ENCODE measurements at places on chromosomes 5 and 9.

DNA sequence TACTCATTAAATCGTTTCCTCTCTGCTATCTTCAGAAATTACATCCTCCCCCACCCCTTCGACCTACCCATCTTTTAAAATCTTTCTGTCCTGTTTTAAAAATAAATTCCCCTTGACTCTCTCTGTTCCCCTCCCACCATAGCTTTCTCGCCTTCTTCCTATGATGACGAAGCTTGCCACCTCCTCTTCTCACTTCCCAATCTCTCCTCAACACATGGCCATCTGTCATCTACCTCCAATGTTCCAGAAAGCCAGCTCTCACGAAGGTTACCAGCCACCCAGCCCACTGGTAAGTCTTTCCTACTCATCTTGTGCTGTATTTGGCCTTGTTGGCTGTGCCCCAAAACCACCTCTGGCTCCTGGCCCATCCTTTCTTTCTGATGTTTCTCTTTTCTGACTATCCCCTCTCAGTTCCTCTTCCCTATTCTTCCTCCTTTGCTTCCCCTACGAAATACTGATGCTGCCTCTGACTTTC is 346.3 kb downstream of the ENC1 start:
- no peak for DNase-seq

- DNase-seq: no peak
Measured at GRCh38 chr5:55176176-55176818, 3.3 kb upstream of the CDC20B start.

GRCh38 chr9:116806075-116806474 is 119.0 kb downstream of the TRIM32 start:
- DNase-seq: no peak

GRCh38 chr9:83538172-83538889 is at the start of gene FRMD3:
TSS of gene FRMD3 (minus strand) at chr9:83538401. CDS start at chr9:83538231, 170 bp downstream.
- DNase-seq: no peak

- DNase-seq: no peak
Measured at GRCh38 chr5:82265047-82265446, 13.1 kb downstream of the RPS23 start.

- no peak for DNase-seq
Measured at GRCh38 chr9:100699668-100700067, 121.8 kb downstream of the CAVIN4 start.

GRCh38 chr9:21744320-21744719 is 58.1 kb upstream of the MTAP start:
- no peak for DNase-seq

DNA sequence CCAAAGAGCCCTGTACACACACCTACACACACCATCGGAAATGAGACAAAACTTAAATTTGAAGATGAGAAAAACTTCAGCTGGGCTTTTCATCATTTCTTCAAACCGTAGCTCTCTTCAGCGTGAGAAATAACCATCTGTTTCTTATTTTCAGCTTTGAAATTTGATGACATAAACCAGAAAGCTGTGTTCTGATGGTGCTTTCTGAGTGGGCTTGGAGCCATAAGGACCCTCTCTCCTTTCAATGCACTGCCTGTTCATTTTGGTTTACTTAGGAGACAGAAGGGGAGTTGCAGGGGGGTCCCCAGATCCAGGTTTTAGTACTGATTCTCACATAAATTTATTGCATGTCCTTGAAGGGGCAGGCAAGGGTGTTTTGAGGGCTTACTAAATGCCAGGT is 9.5 kb downstream of the FBXO10 start:
- DNase-seq: no peak

DNA sequence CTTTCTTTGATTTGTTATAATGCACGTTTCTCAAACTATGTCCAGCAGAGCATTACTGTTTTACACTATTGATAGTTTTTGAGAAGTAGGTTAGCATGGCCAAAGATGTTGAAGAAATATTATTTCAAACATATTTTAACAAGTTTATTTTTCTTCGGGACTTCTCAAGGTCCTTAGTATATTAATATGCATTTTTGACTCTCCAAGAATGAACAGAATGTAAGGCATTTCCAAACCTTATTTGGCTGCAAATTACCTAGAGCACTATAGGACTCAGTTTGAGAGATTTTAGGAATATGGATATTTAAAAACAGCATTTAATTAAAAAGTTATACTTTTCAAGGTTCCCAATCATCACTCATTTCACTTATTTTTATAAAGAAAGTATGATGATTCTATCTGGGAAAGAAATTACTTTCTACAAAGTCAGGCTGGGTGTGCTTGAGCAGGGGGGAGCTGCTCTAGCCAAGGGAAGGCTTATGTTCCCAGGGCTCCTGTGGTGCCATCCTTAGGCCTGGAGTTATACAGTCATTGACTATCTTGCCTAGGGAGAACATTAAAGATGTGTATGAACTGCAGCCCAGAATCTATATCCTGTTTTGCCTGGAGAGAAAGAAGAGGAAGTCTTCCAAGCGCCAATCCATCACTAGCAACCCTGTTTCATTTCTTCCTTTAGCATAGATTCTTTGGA is 27.6 kb upstream of the NREP start:
- DNase-seq: no peak

- DNase-seq: no peak
Measured at GRCh38 chr5:168320805-168321204, 29.4 kb downstream of the WWC1 start.

- DNase-seq: no peak
Measured at GRCh38 chr5:124740991-124741583, 5.4 kb downstream of the ZNF608 start.

DNA sequence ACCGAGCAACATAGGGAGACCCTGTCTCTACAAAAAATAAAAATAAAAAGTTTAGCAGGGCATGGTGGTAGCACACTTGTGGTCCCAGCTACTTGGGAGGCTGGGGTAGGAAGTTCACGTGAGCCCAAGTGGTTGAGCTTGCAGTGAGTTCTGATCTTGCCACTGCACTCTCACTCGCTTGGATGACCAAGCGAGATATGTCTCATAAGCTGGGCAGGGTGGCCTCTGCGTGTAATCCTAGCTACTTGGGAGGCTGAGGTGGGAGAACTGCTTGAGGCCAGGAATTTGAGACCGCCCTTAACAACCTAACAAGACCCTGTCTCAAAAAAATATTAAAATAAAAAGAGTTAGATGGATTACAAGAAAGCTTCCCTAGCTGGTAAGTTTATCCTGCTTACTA is 32.5 kb downstream of the RASA1 start:
- DNase-seq: no peak

GRCh38 chr9:129576546-129577543 is 44.1 kb downstream of the C9orf50 start:
- no peak for DNase-seq

DNA sequence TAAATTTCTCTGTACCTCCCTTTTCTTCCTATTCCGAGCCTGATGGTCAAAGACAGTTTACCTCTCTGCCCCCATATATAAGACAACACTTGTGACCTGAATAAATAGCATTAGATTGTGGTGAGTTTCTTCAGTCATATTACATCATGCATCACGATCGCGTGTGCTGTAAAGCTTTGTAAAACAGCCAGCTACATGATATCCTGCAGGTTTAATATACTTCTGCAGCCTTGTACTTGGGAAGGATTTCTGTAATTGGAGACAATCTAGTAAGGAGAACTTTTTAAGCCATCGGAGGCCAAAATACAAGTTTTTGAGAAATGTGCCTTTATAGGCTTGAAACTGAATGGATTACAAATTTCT is 711.8 kb upstream of the WWC1 start:
- no peak for DNase-seq

GRCh38 chr5:7548596-7548995 is 152.7 kb downstream of the ADCY2 start:
- DNase-seq: no peak

DNA sequence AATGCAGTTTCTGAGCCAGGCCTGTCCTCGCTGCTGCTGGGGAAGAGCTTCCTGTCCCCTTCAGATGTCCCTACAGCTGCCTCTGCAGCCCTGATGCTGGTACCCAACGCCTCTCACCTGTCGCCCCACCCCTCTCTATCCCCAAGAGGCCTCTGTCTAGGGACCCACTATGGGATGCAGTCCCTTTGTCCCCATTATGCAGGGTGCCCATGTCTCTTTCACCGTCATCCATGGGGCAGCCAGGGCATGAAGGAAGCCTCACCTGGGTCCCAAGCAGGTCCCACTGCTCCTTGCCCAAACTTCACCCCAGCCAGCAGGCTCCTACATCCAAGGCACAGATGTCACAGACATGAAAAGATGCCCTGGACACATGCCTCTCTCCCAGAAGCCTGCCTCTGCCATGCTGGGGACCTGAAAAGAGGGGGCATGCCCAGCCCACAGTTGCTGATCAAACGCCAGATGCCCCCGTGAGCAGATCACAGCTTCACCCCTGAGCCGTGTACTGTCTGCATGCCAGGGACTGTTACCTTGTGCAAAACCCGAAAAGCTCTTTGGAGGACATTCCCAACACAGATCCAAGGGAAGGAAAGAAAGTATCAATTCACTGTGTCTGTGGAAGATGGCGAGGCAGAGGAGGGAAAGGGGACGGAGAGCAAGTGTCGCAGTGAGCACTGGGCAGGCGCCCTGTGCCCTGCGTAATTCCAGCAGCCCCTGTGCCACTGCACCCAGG is 81.0 kb downstream of the ADAMTS2 start:
- DNase-seq: no peak

GRCh38 chr5:86918246-86918645 is 300.5 kb downstream of the COX7C start:
- DNase-seq: no peak

- no peak for DNase-seq
Measured at GRCh38 chr9:9998491-9999287, 614.1 kb downstream of the PTPRD start.

- no peak for DNase-seq
Measured at GRCh38 chr5:68406767-68407241, 191.2 kb downstream of the PIK3R1 start.

DNA sequence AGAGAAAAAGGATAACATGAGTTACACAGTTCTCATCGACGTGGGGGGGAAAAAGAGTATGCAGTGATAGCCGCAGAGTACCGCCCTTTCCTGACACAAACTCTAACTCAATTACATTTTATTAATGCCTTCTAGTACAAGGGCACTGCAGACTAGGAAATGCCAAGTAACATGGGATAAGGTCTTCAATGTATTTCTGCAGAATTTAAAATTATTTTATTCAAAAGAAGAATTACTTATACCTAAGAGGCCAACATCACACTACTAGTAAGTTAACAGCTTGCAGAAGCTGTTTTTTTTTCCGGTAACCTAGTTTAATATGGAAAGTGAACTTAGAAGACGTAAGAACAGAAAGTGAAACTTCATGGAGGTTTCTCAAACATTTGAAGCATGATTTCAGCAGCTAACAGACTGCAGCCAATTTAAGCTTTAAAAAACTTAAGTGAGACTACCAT is 3.9 kb downstream of the SETX start:
- DNase-seq: no peak

- no peak for DNase-seq
Measured at GRCh38 chr5:179771311-179771895, 22.4 kb upstream of the LTC4S start.

GRCh38 chr5:164214698-164215097 is 709.3 kb downstream of the MAT2B start:
- no peak for DNase-seq

DNA sequence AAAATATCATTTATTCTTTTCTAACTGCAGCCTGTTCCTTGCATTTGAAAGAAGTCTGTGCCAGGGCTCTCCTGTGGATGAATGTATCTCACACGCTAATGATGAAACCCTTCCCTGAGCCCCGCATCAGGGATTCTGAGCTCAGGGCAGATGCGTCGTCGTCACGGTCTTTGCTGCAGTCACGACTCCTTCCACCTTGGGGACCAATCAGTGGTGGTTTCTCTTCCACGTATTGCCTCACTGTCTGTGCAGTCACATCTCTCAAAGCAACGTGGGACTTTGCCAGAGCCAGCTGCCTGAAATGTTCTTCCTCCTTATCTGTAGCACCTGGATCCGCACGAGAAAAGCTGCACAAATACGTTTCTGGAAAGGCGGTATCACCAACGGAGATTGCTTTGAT is 13.9 kb upstream of the UBE2QL1 start:
- no peak for DNase-seq

GRCh38 chr5:60020457-60020856 is 126.9 kb upstream of the PDE4D start:
- DNase-seq: no peak

DNA sequence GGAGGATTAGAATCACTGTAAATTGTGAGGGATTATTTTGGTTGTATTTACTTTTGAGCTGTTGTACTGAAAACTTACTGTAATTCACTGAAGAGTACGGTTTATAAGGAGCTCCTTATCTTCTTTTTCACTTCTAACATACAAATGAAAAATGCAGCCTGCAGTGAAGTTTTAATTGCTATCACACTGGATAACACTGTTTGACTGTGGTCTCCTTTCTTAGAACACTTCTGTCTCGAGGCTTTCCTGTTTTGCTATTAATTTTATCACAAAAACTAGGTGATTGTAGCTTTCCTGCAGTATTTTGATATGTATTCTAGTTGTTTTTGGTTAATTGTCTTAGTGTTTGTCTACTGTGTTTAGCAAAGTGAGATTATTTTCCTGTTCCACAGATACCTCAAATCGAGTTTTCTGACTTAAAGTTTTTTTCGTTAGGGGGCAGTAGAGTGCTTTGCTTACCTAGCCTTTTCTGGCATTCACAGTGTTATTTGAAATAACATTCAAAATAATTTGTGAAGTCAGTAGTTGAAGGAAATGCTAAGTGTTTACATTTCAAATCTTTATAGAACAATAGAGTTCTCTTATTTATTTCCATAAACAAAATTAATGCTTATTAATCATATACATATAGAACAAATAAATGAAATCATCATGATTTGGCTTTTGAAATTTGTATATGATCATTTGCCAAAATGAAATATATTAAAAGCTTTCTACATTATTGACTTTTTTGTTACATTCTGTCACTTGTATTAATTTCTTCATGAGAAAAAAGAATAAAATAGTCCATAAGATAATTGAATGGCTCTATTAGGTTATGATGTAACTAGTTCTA is 52.9 kb downstream of the COMMD10 start:
- DNase-seq: no peak

- DNase-seq: peak; percentile 9
Measured at GRCh38 chr5:95620870-95621838, 1.3 kb downstream of the GPR150 start.

DNA sequence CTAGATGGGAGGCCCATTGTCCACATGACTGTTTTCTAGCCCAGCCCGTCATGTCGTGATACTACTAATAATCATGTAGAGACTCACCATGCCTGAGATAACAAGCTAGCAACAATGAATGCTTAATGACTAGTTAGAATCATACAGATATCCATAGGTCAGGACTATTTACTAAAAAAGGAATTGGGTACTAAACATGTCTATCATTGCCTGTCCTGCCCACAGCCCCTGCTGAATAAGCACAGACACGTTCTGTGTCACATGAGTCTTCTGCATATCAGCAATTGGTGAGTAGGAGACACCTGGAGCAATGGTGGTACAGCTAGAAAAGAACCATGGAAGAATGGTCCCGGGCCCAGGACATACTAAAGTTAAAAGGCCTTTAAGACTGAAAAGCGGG is 18.0 kb downstream of the FRRS1L start:
- no peak for DNase-seq

DNA sequence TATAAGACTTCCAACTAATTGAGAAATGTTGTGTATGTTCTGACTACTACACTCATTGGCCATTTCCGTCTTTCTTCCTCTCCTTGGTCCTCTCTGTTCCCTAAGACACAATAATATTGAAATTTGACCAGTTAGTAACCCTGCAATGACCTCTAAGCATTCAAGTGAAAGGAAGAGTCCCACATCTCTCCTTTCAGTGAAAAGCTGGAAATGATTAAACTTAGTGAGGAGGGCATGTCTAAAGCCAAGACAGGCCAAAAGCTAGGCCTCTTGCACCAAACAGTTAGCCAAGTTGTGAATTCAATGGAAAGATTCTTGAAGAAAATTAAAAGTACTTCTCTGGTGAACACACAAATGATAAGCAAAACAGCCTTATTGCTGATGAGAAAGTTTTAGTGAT is 122.5 kb downstream of the PRR16 start:
- DNase-seq: no peak

All from activated CD4-positive, CD25-positive, alpha-beta regulatory T cell (primary cell).